ENCODE measurements at places on chromosomes 4 and X. TPM values are rescaled to one million over a fixed set of nuclear protein-coding genes. Genes with fewer than 3 reads are reported as not detected.

- no peak overlapping the region for H3K27ac ChIP-seq
- H3K4me1 ChIP-seq: no peaks in the 10 kb centered on the region
- H3K27me3 ChIP-seq: no peaks in the 10 kb centered on the region
- H3K36me3 ChIP-seq: no peaks in the 10 kb centered on the region
- no peak for DNase-seq
- H3K4me3 ChIP-seq: no peak overlapping the region
Observed at GRCh38 chr4:94426783-94427182, 25.0 kb upstream of the PDLIM5 start.

- no peak overlapping the region for H3K4me3 ChIP-seq
- H3K4me1 ChIP-seq: no peaks in the 10 kb centered on the region
Observed at GRCh38 chr4:172791841-172792240, 376.8 kb upstream of the GALNT7 start.

GRCh38 chrX:9003041-9003440 is 30.9 kb downstream of the FAM9B start:
- H3K27ac ChIP-seq: no peak overlapping the region
- H3K36me3 ChIP-seq: no peaks in the 10 kb centered on the region
- H3K27me3 ChIP-seq: no peaks in the 10 kb centered on the region

The DUX4 gene
- 0.07 TPM for polyA plus RNA-seq

- no peaks in the 10 kb centered on the region for H3K4me1 ChIP-seq
- H3K36me3 ChIP-seq: no peaks in the 10 kb centered on the region
- no peak overlapping the region for H3K4me3 ChIP-seq
- DNase-seq: no peak
- no peak overlapping the region for H3K27ac ChIP-seq
Observed at GRCh38 chr4:15385515-15385914, 42.3 kb upstream of the C1QTNF7 start.

The NRK gene
- polyA plus RNA-seq: 0.77 TPM

The LUZP4 gene
- polyA plus RNA-seq: not detected

The KDM5C gene
- polyA plus RNA-seq: 22.6 TPM

GRCh38 chr4:100805538-100805937 is 287.7 kb upstream of the EMCN start:
- DNase-seq: no peak
- H3K4me3 ChIP-seq: no peak overlapping the region
- H3K4me1 ChIP-seq: no peaks in the 10 kb centered on the region
- H3K27me3 ChIP-seq: no peaks in the 10 kb centered on the region
- H3K36me3 ChIP-seq: no peaks in the 10 kb centered on the region
- no peak overlapping the region for H3K27ac ChIP-seq

DNA sequence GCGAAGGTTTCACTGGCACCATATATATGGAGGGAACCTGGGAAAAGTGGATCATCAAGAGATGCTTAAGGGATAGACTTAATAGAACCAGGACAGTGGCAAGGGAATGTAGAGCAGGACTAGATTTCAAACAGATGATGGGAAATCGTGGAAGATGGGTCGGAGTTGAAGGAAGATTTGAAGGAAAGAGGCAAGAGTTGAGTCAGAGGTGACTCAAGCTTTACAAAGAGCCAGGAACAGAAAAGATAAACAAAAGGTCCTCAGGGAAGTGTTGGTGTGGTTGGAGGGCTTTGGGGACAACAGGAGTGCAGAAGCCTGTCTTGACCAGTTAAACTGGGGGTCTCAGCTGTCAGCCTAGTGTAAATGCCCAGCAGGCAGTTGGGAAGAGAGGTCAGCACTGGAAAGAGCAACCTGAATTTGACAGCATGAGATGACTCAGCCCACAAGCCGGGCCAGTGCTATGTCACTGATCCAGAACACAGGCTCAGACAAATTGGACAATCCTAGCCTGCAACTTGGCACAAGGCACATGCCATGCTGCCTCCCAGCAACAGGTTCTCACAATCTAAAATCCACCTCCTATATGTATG is 230.5 kb downstream of the IDS start:
- no peak overlapping the region for H3K4me3 ChIP-seq
- no peak overlapping the region for H3K27ac ChIP-seq
- H3K4me1 ChIP-seq: no peaks in the 10 kb centered on the region

- no peak overlapping the region for H3K4me3 ChIP-seq
- H3K36me3 ChIP-seq: no peaks in the 10 kb centered on the region
- no peak overlapping the region for H3K27ac ChIP-seq
- no peak for DNase-seq
Observed at GRCh38 chrX:38657562-38657961, 96.2 kb downstream of the TSPAN7 start.

The CABS1 gene
- polyA plus RNA-seq: not detected

GRCh38 chr4:128388796-128389195 is 101.2 kb upstream of the PGRMC2 start:
- H3K36me3 ChIP-seq: no peaks in the 10 kb centered on the region
- no peaks in the 10 kb centered on the region for H3K27me3 ChIP-seq
- H3K4me1 ChIP-seq: no peaks in the 10 kb centered on the region

The MAP3K15 gene
- 0.18 TPM for polyA plus RNA-seq

DNA sequence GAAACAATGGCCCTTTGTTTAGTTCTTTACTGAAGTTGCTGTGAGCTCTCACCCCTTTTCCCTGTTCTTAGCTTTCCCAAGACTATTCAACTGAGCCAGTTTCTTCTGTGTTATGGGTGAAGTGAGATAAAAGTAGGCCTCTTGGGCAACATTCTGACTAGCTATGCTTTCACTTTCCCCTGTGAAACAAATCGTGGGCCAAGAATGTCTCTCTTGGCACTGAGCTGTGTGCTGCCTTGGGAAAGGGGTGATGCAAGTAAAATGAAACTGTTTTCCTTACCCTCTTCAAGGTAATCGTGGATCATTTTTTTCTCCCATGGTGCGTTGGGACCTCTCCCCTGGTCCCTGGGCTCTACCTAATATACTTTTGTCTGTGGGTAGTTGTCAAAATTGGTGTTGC is 653.9 kb upstream of the MAGEB2 start:
- H3K27me3 ChIP-seq: no peaks in the 10 kb centered on the region
- H3K27ac ChIP-seq: no peak overlapping the region
- no peak overlapping the region for H3K4me3 ChIP-seq
- H3K4me1 ChIP-seq: no peaks in the 10 kb centered on the region

The L1CAM gene
- polyA plus RNA-seq: not detected

The ABHD18 gene
- polyA plus RNA-seq: 8.1 TPM

The ARSD gene
- polyA plus RNA-seq: 14.1 TPM

- H3K4me3 ChIP-seq: no peak overlapping the region
- H3K27ac ChIP-seq: no peak overlapping the region
- H3K27me3 ChIP-seq: no peaks in the 10 kb centered on the region
- H3K36me3 ChIP-seq: no peaks in the 10 kb centered on the region
- H3K4me1 ChIP-seq: no peaks in the 10 kb centered on the region
- DNase-seq: peak; percentile 63
Observed at GRCh38 chr4:53039741-53040458, 177.8 kb downstream of the RASL11B start.

DNA sequence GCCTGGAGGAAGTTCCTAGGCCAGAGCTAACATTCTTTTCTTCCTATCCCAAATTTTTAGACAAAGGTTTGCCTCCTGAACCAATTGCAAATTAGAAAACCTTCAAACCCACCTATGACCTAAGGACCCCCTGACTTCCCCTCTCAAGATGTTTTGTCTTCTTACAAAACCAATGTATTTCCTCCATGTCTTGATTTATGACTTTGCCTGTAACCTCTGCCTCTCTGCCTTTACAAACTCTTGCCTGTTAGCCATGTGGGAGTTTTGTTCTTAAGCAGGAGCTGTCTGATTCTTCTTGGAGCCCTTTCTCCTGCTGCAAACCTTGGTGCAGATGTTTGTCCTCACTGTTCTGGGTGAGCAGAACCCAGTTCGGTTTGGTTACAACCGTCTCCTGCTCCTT is 222.3 kb upstream of the BOD1L1 start:
- no peak overlapping the region for H3K27ac ChIP-seq
- no peak overlapping the region for H3K4me3 ChIP-seq
- H3K4me1 ChIP-seq: no peaks in the 10 kb centered on the region
- no peak for DNase-seq
- H3K36me3 ChIP-seq: no peaks in the 10 kb centered on the region
- H3K27me3 ChIP-seq: no peaks in the 10 kb centered on the region

The RTL9 gene
- not detected for polyA plus RNA-seq

The SRPX gene
- polyA plus RNA-seq: 104 TPM

The TMEM150C gene
- polyA plus RNA-seq: 2.0 TPM

The CT45A2 gene
- not detected for polyA plus RNA-seq

- H3K27me3 ChIP-seq: no peaks in the 10 kb centered on the region
- DNase-seq: no peak
- no peak overlapping the region for H3K4me3 ChIP-seq
- H3K36me3 ChIP-seq: no peaks in the 10 kb centered on the region
- no peaks in the 10 kb centered on the region for H3K4me1 ChIP-seq
Observed at GRCh38 chr4:73822389-73822788, 14.1 kb upstream of the CXCL6 start.

DNA sequence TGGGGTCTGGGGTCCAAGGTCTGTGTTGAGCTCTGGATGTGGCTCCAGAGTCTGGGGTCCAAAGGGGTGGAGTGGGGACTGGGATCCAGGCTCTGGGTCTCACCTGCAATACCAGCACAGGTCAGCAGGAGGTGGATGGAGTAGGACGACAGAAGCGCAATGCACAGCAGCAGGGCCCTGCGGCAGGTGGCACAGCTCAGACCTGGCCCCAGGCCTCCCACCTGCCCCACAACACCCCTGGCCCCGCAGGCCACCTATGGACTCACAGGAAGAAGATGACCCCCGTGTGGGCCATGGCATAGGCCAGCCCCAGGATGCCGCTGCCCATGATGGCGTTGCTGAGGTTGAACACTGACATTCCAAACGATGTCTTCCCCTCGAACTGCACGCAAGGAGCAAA is 3.4 kb downstream of the SLC38A5 start:
- H3K27ac ChIP-seq: no peak overlapping the region
- H3K36me3 ChIP-seq: no peaks in the 10 kb centered on the region
- H3K4me3 ChIP-seq: no peak overlapping the region
- H3K27me3 ChIP-seq: no peaks in the 10 kb centered on the region
- peaks cover 10% of the 10 kb centered on the region for H3K4me1 ChIP-seq

DNA sequence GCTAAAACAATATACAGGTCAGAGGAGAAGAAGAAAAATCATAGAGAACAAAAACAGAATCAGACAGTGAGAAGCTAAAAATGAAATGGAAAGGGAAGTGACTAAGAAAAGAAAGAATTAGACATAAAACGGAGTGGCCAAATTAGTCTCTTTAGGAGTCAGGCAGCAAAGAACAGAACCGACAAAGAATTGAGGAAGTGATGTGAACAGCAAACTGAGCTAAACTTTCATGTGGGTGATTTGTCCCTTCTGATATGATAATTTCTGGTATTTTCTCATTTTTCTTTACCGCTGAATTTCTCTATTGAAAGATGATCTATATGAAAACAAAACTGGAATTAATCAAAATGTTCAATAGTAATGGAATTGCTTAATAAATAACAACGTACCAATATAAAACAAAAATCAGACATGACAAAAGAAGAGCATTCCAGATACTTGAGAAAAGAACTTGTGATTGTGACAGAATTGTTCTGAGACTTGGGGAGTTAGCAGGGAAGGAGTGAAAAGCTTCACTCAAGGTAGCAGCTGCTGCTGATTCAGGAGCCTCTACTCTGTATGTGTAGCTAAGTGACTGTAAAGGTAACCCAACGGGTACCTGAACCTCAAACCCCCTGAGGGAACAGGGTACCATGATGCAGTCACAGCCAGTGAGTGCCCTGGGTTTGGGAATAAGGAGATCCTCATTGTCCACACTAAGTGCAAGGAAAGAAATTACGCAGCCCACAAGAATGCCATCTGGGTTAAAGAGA is 8.8 kb downstream of the TAPT1 start:
- DNase-seq: no peak
- H3K27ac ChIP-seq: no peak overlapping the region
- peaks cover 6% of the 10 kb centered on the region for H3K4me1 ChIP-seq
- peaks cover 3% of the 10 kb centered on the region for H3K36me3 ChIP-seq

DNA sequence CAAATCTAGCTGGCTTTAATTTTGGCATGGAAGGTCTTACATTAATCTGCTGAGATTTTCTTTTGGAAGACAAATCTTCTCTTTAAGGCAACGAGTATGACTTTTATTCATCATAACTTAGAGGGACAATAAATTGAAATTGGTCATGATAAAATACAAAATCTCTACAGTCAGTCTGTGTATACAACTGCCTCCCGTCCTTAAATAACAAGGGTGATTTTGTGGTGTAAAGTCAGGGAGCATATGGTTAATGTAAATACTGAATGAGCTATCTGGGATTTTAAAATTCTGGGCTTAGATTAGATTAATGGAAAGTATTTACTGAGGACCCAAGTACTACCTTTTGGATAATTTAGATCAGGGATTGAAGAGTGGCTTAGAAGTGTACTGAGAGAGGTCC is 328.4 kb upstream of the HAND2 start:
- no peak overlapping the region for H3K4me3 ChIP-seq
- H3K27me3 ChIP-seq: peaks cover 2% of the 10 kb centered on the region
- no peak for DNase-seq
- no peaks in the 10 kb centered on the region for H3K4me1 ChIP-seq
- no peaks in the 10 kb centered on the region for H3K36me3 ChIP-seq

- H3K4me3 ChIP-seq: no peak overlapping the region
- H3K27ac ChIP-seq: no peak overlapping the region
- DNase-seq: peak; percentile 29
- H3K36me3 ChIP-seq: no peaks in the 10 kb centered on the region
Observed at GRCh38 chr4:76090241-76090691, 15.8 kb downstream of the ART3 start.

The PRKG2 gene
- 82.5 TPM for polyA plus RNA-seq

DNA sequence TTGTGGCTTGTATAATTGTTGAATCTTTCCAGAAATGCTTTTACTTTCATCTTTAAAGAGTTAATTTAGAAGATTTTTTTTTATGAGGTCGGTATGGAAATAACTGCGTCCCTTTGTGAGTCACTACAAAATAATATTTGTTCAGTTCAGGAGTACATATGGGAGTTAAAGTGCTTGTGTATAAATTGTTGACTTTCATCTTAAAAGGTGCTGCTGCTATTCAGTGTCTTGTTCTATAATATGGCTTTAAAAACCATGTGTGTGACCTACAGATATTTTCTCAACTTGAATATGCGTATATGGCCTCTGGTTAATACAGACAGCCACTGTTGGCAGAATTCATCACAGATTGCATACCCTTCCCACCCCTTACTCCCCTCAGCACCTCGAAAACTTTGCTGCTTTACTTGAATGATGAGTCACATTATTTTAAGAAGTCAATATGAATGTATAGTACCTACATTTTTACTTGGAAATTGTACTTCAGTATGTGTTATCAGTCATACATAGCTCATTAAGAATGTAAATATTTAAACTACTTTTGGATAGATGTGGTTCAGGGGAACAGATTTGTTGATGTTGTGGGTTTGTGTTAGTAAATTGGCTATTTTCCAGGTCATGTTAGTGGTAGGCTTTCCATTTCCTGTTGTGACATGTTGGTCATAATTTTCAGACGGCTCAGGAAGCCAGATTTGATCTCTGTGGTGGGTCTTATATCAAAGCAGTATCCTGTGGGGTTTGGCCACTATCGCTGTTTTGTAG is 1.5 kb downstream of the CLCN3 start:
- DNase-seq: peak; percentile 55
- H3K4me3 ChIP-seq: peak overlapping the region; percentile 62
- no peaks in the 10 kb centered on the region for H3K36me3 ChIP-seq
- H3K27ac ChIP-seq: no peak overlapping the region

DNA sequence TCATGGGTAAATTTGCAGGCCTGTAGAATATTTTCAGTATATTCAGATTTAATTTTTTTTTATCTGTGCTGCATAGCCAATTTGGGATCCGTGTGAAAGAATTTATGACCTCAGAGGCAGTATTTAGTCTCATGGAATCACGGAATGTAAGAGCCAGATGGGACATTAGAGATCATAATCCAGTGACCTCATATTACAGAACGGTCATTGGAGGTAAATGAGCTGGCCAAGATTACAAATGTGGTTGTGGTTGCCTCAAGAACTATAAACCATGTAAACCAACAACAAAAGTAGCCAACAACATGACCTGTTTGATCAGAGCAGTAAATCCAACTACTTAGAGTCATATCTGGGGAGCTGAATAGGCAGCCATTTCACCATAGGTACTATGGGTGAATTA is 71.6 kb downstream of the AMOT start:
- H3K27ac ChIP-seq: no peak overlapping the region
- no peaks in the 10 kb centered on the region for H3K4me1 ChIP-seq
- no peaks in the 10 kb centered on the region for H3K36me3 ChIP-seq
- DNase-seq: no peak

All from small intestine (tissue), 16 donors.